Stimulated activated CD4-positive, alpha-beta T cell treated with anti-CD3 and anti-CD28 coated beads, TNF-alpha, amount 100 ng/mL, for 1 hour (primary cell): ENCODE measurements at places on chromosomes 3 and 15.

- DNase-seq, result no peak
Observed at GRCh38 chr3:14891135-14892132, 55.9 kb upstream of the NR2C2 start.

- no peak for DNase-seq
Observed at GRCh38 chr3:117286488-117286887, 576.9 kb downstream of the TUSC7 start.

DNA sequence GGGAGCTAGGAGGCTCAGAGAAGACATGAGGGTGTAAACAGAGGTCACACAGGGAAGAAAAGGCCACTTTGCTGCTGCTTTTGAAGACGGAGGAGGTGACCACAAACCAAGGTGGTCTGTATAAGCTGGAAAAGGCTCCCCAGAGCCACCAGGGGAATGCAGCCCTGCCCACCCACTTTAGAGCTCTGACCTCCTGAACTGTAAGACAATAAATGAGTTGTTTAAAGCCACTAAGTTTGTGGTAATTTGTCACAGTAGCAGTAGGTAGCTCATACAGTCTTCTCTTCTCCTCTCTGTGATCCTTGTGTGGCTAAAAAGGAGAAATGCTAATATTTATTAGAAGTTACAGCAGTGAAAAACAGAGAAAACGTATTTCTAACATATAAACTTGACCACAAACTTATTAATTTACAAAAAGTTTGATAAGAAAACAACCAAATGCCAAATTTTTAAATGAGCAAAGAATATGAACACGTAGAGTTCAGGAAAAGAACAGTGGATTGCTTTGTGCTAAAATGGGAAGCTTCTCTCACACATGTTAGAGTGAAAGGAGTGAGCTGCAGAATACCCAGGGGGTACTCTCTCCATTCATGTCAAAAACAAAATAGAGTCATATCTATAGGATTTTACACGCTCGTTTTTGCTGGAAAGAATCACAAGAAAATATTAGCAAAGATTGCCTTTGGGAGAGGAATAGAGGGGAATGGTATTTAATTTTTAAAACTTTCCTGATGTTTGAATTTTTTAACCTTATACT lies 71.0 kb downstream of the NOX5 start:
- no peak for DNase-seq

GRCh38 chr15:70165716-70166284 lies 68.1 kb upstream of the TLE3 start:
- no peak for DNase-seq

DNA sequence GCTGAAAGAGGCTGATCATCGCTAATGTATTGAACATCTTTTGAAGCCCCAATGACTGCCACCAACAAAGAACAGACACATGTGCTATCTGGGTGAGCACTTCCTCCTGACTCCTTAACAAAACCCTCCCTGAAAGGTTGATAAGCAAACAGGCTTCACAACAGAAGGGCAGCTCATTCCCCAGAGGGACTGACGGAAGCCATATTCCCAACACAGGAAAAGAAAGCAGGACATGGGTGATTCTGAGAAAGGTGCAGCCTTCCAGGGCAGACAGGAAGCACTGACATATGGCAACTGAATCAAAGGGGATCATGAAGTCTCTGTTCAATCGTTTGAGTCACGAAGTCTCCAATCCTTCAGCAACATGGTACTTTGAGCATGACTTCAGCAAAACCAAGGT lies 929.0 kb downstream of the MCTP2 start:
- DNase-seq, result no peak

GRCh38 chr15:28269097-28269496 lies 52.9 kb downstream of the HERC2 start:
- DNase-seq, result no peak

DNA sequence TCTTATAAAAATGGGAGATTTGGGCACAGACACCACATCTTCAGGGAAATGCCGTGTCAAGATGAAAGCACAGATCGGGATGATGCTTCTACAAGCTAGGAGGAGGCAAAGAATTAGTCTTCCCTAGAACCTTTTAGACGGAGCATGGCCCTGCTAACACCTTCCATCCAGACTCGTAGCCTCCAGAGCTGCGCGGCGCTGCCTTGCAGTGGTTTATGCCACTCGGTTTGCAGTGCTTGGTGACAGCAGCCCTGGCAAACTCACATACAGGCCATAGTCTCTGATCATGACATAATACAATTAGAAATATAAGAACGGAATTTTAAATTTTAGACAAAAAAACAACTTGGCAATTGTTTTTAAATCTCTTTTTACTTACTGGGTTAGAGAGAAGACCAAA lies 37.1 kb upstream of the SLC41A3 start:
- no peak for DNase-seq

DNA sequence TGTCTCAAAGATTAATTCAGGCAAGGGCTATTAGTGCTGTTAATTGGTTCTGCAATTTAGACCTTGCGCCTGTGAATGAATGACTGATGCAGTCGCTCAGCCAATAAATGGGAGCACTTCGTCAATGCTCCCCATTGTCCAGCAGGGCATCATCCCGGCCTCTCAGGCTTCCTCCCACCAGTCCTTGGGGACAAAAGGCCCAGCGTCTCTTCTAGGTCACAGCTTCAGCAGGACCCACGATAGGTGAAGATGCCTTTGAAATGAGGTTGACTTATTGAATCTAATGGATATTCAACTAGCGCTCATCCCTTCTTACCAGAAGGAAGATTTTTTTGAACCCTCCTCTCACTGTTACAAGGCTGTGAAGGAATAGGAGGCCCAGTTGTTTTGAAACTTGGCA lies 47.7 kb upstream of the CLDN18 start:
- no peak for DNase-seq

DNA sequence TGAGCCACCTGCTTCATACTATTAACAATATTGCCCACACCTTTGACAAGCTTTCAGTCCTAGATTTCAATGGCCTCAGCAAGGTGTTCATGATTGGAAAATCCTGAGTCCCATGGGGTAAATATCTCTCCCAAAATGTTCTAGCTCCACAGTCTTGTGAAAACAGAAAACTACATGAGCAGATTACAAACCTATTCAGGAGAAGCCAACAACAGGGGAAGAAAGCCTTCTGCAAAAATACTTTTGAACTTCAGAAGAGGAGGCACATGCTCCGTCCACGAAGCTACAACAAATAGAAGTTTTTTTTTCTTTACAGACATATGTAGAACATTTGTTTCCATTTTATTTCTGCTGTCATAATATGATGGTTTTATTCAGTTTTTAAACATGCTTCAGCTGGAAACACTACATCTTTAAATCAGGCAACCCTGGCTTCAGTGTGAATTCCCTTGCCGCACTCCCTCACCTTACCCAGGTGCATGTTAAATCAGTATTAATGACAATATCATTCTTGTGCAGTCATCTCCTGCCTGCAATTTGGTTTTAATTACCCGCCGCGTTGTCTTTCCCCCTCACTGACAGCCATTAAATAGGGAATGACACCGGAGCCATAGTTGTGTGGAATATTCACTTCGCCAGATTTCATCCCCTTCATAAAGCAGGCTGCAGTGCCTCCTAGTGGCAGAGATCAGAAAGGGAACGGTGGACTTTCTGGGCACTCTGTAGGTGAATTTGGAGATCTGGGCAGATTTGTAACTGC lies 725.5 kb upstream of the ARRDC4 start:
- no peak for DNase-seq

- no peak for DNase-seq
Observed at GRCh38 chr15:66126031-66126441, 127.5 kb downstream of the MEGF11 start.

GRCh38 chr15:53911431-53911830 lies 66.8 kb upstream of the UNC13C start:
- no peak for DNase-seq

DNA sequence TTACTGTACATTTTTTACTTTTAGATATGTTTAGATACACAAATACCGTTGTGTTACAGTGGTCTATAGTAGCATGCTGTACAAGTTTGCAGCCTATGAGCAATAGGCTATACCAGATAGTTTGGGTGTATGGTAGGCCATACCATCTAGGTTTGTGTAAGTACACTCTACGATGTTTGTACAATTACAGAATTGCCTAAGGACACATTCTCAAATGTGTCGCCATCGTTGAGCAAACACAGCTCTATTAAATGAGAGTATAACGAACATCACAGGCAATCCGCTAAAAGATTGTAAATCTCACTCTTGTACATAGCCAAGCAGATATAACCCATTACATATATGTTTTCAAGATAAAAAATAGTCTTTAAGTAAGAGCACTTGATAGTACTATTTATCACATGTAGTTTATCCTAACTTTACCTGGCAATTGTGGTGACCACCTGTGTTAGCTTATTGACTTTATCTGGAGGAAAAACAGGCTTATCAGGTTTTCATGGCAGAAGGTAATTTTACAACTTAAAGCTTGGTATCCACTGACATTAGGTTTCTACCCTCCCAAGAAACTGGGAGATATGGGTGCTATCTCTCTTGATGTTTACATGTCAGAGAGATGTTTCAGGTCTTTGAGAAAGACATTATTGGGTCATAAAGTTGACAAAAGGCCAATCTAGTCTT lies 898.7 kb downstream of the NSUN3 start:
- DNase-seq, result no peak

DNA sequence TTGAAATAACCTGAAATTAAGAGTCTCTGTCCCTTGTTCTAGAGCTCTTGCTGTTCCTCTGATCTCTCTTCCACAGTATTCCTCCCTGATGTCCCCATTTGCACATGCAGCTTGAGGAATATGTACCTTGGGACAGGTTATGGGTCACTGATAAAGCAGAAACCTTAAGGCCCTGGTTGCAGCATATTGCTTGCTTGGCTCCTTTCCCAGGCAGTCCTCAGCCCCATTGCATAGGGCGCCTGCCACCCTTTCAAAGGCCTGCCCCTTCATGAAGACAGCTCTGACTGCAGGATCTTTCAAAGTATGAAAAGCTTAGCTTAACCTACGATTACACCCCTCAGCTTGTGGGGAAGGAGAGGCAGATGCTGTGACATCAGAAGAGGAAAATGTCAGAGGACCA lies 51.6 kb downstream of the WDR76 start:
- no peak for DNase-seq

DNA sequence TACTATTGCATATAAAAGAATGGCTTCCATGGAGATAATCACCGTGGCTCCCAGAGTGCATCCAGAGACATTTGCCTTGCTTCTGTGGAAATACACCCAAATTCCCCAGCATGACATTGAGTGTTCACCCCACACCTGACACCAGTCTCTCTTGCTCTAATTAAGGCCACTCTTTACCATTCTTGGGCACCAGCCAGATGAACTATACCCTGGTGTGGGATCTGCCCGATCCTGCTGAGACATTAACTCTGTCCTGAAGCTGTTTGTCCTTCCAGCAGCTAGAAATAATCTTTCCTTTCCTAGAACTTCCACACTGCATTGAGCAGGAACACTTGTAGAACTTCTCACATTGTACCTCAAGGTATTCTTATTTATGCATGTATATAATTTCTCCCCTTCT lies 105.2 kb downstream of the LPP start:
- no peak for DNase-seq

DNA sequence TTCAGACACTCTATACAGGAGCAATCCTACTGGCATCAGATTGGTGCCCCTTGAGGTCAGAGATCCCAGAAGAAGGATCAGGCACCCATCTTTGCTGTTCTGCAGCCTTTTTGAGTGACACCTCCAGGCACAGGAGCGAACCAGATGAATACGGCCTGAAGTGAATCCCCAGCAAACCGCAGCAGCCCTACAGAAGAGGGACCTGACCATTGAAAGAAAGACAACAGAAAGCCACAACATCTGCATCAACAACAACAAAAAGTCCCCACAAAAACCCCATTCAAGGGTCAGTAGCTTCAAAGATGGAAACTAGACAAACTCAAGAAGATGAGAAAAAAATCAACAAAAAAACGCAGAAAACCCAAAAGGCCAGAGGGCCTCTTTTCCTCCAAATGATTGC lies 130.4 kb downstream of the PPM1L start:
- no peak for DNase-seq
